Stimulated activated CD4-positive, alpha-beta T cell treated with anti-CD3 and anti-CD28 coated beads, Interleukin-2, amount 100 ng/mL, for 24 hours (primary cell): ENCODE measurements at places on chromosomes 16 and 17.

GRCh38 chr17:75069783-75070182 is 18.0 kb upstream of the SLC16A5 start:
- DNase-seq, result no peak

- DNase-seq, result peak; percentile 40
Measured at GRCh38 chr17:8016632-8017424, 14.4 kb downstream of the GUCY2D start.

GRCh38 chr16:27687605-27688004 is 137.7 kb downstream of the KATNIP start:
- no peak for DNase-seq

GRCh38 chr17:38742411-38743308 is 5.5 kb downstream of the PCGF2 start:
- no peak for DNase-seq

DNA sequence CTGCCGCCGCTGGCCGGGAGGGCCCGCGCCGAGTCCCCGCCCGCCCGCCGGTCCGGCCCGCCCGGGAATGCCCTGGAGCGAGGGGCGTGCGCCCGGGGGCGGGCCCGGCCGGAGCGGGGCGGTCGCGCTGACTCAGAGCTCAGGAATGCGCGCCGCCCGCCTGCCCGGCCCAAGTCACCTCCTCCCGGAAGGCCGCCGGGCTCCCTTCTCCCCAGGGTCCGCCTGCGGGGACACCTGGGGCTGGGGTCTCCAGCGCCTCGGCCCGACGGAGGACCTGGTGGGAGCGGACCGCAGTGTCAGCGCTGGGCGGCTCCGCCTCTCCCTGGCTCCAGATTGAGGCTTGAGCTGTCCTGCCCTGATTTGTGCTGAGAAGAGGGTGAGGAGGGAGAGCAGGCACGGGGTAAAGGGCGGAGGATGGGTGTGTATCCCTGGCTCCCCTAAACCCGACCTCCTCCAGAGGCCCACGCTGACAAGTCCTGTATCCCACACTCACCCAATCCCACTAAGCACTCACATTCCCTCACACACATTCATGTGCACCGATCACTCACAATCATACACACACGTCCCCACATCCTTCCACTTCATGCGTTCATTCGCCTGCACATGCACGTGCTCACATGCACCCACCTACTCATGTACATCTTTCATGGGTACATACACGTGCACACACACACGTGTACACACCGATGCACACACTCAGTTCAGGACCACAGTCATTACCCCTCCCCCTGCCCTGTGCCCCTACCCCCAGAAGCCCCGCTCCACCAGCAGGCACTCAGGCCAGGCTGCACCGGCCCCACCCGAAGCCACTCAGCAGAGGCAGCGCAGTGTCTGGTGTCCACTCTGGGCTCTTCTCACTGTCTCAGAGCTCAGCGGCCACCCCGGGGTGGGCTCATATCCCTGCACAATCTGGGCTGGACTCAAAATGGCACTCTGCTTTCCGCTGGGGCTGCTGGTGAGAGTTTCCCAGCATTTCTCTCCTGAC is at the start of gene RHBDF1:
TSS of gene RHBDF1 (minus strand) at position 71 of the 988 bp plus-strand sequence. CDS start 7,616 bp downstream, outside the sequence.
- DNase-seq, result no peak

DNA sequence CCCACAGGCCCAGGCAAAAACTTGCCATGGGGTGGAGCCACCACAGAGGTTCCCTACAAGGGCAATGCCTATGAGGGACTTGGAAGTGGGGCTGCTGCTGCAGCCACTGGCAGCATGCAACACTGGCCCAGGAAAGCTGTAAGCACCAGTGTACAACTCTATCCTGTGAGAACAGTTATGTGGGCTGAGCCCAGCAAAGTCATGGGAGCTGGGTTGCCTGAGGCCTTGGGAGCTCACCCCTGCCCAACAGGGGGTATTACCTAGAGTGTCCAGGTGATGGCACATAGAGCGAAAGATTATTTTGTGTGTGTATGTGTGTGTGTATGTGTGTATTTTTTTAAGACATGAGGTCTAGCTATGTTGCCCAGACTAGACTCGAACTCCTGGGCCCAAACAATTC is 57.0 kb downstream of the TANC2 start:
- no peak for DNase-seq

GRCh38 chr17:17938388-17939107 is 33.7 kb downstream of the TOM1L2 start:
- DNase-seq, result no peak

GRCh38 chr16:10485698-10486382 is 94.6 kb downstream of the EMP2 start:
- no peak for DNase-seq

- DNase-seq, result no peak
Measured at GRCh38 chr16:12296406-12296805, 319.9 kb downstream of the SNX29 start.

- no peak for DNase-seq
Measured at GRCh38 chr16:12459391-12460063, 344.2 kb downstream of the CPPED1 start.

GRCh38 chr17:35540589-35541404 is 3.3 kb upstream of the SLFN12L start:
- peak; percentile 43 for DNase-seq

- DNase-seq, result no peak
Measured at GRCh38 chr17:7095625-7096024, 15.6 kb upstream of the CLEC10A start.

DNA sequence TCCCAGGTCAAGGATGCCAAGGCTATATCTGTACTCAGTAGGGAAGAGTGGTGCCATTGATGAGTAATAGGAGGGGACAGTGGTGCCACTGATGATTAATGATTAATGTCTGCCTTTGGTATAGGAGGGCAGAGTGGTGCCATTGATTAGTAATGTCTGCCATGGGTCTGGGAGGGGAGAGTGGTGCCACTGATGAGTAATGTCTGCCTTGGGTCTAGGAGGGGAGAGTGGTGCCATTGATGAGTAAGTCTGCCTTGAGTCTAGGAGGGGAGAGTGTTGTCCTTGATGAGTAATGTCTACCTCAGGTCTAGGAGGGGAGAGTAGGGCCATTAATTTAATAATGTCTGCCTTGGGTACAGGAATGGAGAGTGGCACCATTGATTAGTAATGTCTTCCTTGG is 507.8 kb upstream of the EEF2KMT start:
- DNase-seq, result no peak

GRCh38 chr17:41383690-41384089 is 1.6 kb upstream of the KRT34 start:
- no peak for DNase-seq

DNA sequence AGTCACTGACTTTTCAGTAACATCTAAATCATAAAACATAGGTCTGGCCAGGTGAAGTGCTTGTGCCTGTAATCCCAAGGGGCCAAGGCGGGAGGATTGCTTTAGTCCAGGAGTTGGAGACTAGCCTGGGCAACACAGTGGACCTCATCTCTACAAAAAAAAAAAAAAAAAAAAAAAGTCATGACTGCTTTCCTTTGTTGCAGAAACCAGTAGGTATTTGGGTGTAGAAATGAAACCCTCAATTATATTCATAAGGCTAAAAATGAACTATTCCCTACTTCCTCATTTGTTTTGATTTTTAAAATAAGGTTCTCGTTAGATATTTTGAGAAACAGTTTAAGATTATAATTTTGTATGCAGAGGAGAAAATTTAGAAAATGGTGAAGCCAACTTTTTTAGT is 26.0 kb downstream of the PITPNC1 start:
- DNase-seq, result no peak

DNA sequence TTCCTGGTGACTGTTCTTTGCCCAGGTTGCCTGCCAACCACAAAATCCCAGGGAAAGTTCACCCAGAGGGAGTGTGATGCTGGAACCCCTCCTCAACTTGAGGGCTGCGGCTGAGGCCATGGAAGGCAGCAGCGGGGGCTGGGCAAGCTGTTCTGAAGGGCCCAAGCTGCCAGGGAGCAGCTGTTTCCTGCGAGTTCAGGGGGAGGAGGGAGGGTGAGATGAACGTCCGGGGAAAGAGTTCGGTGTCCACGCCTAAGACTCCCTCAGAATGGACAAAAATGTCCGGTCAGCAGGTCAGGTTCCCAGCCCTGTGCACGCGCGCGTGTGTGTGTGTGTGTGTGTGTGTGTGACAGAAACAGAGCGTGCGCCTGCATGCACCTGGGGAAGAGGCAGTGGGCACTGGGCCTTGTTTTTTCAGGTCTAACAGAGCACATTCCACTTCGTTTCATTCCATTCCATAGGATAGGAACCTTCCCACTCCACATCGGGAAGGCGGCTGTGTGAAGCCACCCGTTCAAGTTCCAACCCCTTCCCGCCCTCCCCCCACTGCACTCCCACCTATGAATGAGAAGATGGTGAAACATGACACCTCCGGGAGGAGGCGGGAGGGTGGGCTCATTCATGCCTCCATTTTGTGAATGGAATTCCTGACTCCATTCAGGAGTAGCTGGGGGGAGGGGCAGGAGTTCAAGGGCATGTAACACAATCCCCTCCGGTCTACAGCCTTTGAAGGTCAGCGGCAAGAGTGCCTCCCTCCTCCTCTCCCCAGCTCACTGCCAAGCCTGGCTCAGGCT is 15.7 kb downstream of the ETV4 start:
- no peak for DNase-seq

DNA sequence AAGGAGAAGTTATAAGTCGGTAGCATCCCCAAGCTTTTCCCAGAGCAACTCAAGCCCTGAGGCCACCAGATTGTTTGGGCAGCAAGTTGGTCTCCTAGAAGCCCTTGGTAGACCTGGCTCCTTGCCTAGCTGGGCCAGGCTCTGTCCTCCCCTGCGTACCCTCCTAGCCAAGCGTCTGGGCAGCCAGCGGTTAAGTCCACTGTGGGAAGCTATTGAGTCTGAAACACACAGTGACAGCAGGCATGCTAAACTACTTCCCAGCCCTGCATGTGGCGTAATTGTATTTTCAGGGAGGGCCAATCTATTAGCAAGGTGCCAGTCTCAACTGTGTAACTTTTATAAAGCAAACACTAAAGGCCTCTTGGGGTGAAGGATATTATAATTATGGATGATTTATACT is 419.1 kb upstream of the RBFOX1 start:
- no peak for DNase-seq

GRCh38 chr17:40461732-40462342 is 18.6 kb downstream of the IGFBP4 start:
- no peak for DNase-seq

- DNase-seq, result no peak
Measured at GRCh38 chr16:71880176-71880575, 3.8 kb downstream of the ZNF821 start.

DNA sequence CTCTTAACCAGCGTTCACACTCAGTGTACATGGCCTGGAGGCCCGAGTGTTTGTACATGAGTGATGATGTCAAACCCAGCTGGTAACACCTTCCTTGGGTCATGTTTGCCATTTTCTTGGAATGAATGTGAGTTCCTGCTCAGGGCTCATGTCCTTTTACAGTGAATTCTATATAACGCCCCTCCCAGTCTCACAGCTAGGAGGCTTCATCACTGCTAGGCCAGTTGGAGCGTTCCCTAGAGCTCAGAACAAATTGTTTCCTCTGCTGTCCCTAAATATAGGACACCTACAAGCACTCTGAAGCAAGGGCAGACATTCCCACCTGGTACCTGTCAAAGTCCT is 5.5 kb downstream of the TIMM22 start:
- no peak for DNase-seq

GRCh38 chr17:17469996-17470395 is 6.8 kb upstream of the MED9 start:
- DNase-seq, result no peak

DNA sequence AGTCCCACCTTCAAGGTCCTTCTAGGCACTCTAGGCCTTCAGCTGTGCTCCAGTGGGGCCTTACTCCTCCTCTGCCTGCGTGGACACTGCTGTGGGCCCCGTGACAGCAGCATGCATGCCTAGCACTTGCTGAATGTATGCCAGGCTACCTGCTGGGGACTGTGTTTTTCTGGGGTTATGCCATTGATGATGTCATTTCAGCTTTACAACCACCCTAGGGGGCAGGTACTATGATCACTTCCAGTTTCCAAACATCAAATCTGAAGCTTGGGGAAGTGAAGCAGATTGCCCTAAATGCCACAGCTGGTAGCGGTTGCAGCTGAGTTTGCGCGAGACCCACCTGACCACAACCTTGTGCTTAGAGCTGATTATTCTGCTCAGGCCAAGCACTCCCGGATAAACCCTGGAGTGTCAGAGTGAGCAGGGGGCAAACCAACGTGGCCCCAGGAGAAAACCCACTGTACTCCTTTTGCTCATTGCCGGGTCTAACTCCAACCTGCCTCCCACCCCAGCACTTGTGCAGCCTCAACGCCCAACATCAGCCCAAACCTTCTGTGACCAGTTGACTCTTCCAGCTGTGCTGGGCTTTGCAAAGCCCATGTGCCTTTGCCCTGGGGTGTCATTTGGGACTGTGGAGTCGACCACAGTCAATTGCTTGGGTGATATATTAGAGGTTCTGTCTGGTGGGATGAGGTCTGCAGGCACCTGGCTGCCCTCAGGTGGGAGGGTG is 168.4 kb downstream of the ENGASE start:
- no peak for DNase-seq

- no peak for DNase-seq
Measured at GRCh38 chr17:77676237-77676661, 282.3 kb upstream of the TNRC6C start.

DNA sequence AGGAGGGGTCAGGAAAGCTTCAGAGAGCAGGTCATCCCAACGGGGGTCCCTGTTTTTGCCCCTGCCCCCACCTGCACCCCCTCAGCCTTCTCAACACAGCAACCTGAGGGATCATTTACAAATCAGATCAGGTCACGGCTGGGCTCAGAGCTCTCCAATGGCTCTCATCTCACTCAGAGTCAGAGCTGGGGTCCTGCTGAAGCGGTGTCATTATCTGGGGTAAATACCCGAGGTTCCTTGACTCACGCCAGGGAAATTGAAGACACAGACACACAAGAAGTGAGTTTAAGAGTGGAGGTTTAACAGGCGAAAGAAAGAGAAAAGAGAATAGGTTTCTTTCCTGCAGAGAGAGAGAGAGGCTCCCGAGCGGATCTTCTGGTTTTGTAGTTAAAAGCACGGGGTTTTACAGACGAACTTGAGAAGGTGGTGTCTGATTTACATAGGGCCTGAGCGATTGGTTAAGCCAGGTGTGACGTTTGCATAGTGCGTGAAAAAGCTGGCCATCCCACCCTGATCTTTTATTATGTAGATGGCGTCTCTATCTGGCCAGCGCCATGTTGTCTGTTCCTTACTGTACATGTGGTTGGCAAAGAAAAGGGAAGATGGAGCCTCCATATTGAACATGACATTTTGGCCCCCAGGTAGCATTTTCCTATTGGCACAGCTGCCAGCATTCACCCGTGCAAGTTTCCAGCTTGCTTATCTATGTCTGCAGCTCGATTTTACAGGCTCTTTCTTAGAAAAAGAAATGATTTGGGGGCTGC is 51.4 kb downstream of the WSB1 start:
- DNase-seq, result no peak

- DNase-seq, result no peak
Measured at GRCh38 chr17:37117373-37118142, 168.8 kb downstream of the AATF start.

DNA sequence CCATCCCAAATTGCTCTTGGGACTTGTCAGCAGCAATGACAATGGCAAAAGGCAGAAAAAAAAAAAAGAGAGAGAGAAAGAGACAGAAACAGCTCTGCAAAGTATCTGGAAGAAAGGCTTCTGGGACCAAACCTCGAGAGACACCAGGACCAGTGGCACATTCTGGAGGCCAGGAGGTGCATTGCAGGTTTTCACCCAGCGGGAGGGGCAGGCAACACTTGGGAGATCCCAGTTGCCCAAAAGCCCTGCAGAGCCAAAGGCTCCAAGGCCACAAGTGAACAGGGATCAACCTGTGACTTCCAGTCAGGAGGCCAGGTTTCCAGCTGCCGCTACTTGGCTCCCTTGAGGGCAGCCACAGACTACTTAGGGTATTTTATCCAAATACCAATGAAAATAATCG is 110.8 kb upstream of the CDH5 start:
- DNase-seq, result no peak
